ENCODE measurements at places on chromosomes 1 and 21. TPM values are rescaled to one million over a fixed set of nuclear protein-coding genes. Genes with fewer than 3 reads are reported as not detected.

- DNase-seq = no peak
These were observed 27.7 kb upstream of the LY9 start for GRCh38 chr1:160768295-160768657.

DNA sequence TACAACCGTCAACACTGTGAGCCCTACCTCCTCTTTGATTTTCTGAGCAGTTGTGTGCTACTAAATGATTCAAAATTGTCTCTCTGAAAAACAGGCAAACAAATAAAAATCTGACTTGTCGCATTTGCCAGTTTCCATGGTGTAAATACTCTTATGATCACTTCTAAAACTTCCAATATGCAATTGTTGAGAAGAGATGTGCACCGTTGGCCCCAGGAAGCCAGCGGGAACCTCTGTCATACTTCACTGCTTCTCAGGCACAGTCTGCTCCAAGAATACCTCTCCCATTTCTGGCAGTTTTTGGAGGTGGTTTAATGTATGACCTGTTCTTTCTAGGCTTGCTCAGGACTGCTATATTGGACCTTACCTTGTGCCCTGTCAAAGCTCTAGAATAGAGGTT, 196.0 kb upstream of the NCAM2 start:
- no peak for DNase-seq

DNA sequence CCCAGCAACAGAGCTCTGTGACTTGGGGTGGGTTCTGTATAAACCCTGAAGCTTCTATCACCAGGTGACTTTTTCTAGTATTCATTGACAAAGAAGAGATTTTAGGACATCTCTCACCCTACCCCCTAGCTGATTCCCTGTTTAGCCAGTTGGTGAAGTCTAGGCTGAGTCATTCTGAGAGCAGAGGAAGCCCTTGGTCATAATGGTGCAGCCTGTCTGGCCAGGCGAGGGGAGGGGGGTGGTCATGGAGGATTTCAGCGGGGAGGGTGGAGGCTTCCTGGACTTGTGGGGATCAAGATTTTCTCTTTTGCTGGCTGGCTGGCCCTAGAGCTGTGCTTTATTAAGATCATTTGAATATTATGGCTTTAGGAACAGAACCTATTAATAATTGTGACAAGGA, 262.6 kb downstream of the CAMTA1 start:
- no peak for DNase-seq

GRCh38 chr1:67537667-67538018, 107.4 kb upstream of the SERBP1 start:
- no peak for DNase-seq

DNA sequence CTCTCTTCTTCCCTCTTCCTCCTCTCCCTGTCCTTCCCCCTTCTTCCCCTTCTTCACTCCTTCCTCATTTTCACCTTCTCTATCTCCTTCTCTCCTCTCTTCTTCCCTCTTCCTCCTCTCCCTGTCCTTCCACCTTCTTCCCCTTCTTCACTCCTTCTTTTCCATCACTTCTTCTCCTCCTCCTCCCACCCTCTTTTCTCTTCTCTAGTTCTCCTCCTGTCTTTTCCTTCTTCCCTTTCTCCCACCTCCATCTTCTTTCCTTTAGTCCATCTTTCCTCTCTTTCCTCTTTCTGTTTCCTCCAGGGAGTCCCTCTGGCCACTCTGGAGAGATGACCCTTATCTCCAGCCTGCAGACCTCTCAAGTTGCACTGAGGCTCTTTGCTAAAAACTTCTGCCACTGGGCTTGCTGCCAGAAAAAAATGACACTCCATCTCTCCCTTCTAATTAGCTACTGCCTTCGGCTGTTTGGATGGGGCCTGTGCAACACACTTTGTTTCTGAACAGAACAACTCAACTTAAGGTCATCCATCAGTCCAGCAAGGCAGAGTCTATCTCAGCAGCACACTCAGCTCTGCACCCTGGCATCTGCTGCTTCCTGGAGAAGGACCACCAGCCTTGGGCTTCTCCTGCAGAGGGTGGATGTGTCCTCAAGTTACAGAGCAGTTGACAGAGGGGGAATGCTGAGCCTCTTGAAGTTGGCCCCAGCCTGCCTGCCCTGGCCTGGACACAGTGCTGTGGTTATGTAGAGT, 538.8 kb downstream of the MATN1 start:
- no peak for DNase-seq

GRCh38 chr1:32962248-32962896, 2.2 kb downstream of the RNF19B start:
- DNase-seq = no peak

DNA sequence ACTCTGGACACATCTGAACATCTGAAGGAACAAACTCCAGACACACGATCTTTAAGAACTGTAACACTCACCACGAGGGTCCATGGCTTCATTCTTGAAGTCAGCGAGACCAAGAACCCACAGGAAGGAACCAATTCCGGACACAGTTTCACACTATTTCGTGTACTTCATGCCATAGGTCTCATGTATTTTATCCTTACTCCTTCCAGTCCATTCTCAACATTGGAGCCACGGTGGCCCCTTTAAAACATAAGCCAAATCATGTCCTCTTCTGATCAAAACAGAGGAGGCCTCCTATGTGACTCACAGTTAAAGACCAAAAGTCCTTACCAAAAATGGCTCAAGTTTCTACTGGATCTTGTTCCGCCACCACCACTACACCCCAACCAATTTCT, 29.8 kb upstream of the RCOR3 start:
- no peak for DNase-seq

GRCh38 chr21:46141767-46142581, 13.4 kb downstream of the FTCD start:
- DNase-seq = no peak

GRCh38 chr1:61523893-61524605, 200.9 kb downstream of the TM2D1 start:
- peak; percentile 91 for DNase-seq

DNA sequence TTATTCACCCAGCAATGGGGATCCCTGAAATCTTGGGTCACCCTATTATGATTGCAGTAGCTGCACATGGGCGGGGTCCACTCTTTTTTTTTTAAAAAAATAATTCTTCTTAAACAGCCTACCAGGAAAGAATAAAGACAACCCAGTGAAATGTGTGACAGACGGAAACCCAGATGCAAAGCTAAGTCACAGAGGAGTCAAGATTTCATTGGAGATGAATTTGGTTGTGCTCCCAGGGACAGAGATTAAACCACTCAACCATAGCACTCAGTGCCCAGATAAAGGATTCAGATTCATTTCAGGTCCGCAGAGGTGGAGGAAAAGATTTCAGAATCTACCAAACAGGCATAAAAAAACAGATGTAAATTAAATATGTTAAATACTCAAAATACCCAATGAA, 583.5 kb upstream of the ZP4 start:
- no peak for DNase-seq

- DNase-seq = no peak
These were observed 4.2 kb downstream of the RNPC3 start for GRCh38 chr1:103529746-103530145.

DNA sequence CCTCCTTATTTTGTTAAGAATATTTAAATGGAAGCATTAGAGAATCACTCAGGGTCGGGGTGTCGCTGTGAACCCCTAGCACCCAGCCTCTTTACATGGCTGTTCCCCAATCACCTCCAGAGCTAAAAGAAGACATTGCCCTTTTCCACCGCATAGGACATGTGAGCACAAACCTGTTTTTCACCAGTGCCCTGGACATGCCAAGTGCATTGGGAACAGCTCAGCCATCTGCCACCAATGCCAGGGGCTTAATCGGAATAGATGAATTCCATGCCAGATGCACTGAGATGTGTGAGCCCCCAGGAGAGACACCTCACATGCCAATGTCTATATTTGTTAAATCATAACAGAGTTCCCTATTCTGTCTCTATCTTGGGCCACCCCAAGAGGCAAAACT, 33.3 kb downstream of the EIF2D start:
- DNase-seq = no peak

- DNase-seq = no peak
These were observed 15.5 kb downstream of the DEGS1 start for GRCh38 chr1:224198572-224198971.

GRCh38 chr21:42670884-42671283, 17.5 kb downstream of the PDE9A start:
- DNase-seq = no peak

GRCh38 chr1:19739628-19740027, 60.1 kb downstream of the TMCO4 start:
- no peak for DNase-seq

DNA sequence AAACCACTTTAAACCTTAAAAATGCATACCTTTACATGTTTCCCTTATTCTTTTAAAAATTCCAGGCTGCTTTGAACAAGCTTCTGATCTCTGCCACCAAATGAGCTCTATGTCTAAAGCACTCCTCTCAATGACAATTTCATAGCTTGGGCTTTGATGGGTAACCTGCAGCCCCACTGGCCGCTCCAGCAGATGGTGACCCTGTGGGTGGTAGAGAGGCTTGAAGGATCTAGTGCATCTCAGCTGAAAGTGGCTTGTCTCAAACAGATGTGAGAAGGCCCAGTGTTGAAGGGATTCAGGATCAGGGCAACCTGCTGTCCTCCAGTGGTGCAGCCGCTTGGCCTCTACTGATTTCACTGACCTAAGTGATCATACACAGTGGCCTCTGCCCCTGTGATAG, 84.7 kb upstream of the IRF2BP2 start:
- no peak for DNase-seq

DNA sequence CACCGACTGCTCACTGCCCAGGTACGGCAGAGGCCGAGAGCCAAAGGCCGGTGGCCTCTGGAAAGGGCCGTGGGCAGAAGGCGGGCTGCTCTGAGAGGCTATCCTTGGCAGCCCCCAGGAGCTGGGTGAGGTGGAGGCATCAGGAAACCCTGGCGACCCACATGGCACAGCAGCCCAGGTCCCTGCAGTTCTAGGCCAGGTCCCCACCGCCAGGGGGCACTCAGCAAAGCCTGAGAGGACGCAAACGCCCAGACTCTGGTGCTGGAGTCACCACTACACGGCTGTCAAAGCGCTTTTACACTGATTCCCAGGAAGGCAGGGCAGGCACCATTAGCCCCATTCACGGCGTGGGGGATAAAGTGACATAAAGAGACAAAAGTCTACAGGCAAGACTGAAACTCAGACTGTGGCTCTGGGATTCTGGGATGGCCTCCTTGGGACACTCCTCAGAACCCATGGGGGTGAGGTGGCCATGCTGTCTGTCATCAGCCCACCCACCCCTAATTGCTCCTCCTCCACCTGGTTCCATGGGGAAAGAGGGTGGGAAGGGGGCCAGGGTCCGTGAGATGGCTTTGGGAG, 4.9 kb downstream of the PLEKHG5 start:
- DNase-seq = peak; percentile 50

- no peak for DNase-seq
These were observed 183.2 kb downstream of the GRIK3 start for GRCh38 chr1:36851087-36851486.

- DNase-seq = no peak
These were observed 32.2 kb upstream of the H6PD start for GRCh38 chr1:9202240-9202870.

DNA sequence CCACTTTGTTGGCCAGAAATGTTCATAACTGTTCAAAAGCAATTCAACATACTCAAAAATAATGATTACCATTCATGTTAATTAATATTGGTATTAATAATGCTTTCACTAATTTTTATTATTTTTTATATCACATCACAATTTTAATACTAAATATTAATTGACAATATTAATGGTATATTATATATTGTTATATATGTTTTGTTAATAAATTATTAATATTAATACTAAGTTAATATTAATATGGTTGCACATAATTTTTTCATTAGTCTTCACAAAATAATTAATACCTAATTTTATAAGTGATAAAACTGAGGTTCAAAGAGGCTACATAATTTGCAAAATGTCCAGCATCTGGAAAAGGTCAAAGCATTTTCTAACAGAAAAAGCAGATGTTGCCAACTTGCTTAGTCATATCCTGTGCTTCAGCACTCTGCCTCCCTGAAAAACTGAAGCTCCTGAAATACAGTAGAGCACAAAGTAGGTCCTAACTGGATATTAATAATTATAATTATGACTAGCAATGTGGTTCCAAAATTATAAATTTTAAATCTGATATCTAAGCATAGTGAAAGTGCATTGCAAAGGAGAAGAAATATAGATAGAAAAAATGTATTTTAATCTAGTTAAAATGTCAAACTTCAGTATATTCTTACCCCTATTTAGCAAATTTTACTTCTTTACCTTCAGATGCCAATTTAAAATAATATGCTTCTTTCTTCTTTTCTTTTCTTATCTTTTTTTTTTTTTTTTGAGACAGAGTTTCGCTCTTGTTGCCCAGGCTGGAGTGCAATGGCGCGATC, 123.2 kb upstream of the TNFSF4 start:
- DNase-seq = no peak

- no peak for DNase-seq
These were observed 112.3 kb downstream of the AK5 start for GRCh38 chr1:77394166-77394565.

DNA sequence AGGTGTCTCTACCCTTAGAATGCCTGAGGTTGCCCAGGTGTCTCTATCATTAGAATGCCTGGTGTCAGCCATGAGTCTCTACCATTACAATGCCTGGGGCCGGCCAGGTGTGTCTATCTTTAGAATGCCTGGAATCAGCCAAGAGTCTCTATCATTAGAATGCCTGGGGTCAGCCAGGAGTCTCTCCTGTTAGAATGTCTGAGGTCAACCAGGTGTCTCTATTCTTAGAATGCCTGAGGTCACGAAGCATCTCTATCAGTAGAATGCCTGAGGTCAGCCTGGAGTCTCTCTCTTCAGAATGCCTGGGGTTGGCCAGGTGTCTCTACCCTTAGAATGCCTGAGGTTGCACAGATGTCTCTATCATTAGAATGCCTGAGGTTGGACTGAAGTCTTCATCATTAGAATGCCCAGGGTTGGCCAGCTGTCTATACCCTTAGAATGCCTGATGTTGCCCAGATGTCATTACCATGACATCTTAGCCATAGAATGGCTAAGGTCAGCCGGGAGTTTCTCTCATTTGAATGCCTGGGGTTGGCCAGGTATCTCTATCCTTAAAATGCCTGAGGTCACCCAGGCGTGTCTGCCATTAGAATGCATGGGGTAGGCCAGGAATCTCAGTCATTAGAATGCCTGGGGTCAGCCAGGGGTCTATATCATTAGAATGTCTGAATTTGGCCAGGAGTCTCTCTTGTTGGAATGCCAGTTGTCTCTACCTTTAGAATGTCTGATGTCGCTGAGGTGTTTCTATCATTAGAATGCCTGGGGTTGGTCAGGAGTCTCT, 44.0 kb downstream of the RNF187 start:
- DNase-seq = no peak

GRCh38 chr1:208496467-208497371, 252.5 kb upstream of the PLXNA2 start:
- no peak for DNase-seq

GRCh38 chr1:176976225-176976624, 188.3 kb downstream of the ASTN1 start:
- no peak for DNase-seq

DNA sequence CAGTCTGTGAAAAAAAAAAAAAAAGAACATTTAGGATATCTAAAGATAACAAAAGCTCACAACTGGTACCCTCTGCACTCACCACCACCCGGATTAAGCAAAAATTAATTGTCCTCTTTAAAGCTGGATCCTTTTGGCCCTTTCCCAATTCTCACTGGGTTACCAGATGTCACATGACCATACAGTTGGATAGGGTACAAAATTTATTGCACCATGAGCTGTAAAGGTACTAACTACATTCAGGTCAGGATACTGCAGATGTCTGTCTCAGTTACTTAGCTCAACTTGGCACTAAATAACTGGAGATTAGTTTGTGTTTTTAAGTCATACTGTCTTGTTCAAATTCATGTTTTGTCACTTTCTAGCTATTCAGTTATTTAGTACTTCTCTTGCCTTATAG, 96.3 kb downstream of the GPATCH2 start:
- no peak for DNase-seq

SPAG17 gene
- 3.3 TPM for total RNA-seq

LCE2B gene
- total RNA-seq = 5.9 TPM

HRNR gene
- total RNA-seq = not detected

B4GALT2 gene
- 20.8 TPM for total RNA-seq

CD2 gene
- total RNA-seq = 0.49 TPM

All from skin of body (tissue), 3 donors.